ENCODE measurements at places on chromosomes 6 and 20.
A peak's percentile ranks its signal among the peaks of the same experiment; 100 is the strongest.

- peaks cover 24% of the 10 kb centered on the region for H3K4me1 ChIP-seq
- no peaks in the 10 kb centered on the region for H3K36me3 ChIP-seq
- H3K27me3 ChIP-seq = no peaks in the 10 kb centered on the region
- no peak overlapping the region for H3K27ac ChIP-seq
- DNase-seq = no peak
- H3K4me3 ChIP-seq = no peak overlapping the region
Observed at GRCh38 chr6:4563156-4563555, 213.0 kb upstream of the CDYL start.

GRCh38 chr20:11170565-11170964, 496.8 kb upstream of the JAG1 start:
- H3K4me3 ChIP-seq = no peak overlapping the region
- no peaks in the 10 kb centered on the region for H3K36me3 ChIP-seq
- no peak overlapping the region for H3K27ac ChIP-seq
- DNase-seq = no peak
- peaks cover 2% of the 10 kb centered on the region for H3K4me1 ChIP-seq

- H3K4me1 ChIP-seq = peaks cover 12% of the 10 kb centered on the region
- H3K36me3 ChIP-seq = peaks cover 43% of the 10 kb centered on the region
- no peak for DNase-seq
- H3K27me3 ChIP-seq = no peaks in the 10 kb centered on the region
Observed at GRCh38 chr20:33850159-33850558, 39.0 kb downstream of the CHMP4B start.

GRCh38 chr20:7742479-7742878, 197.8 kb downstream of the HAO1 start:
- no peak overlapping the region for H3K4me3 ChIP-seq
- no peaks in the 10 kb centered on the region for H3K27me3 ChIP-seq
- H3K36me3 ChIP-seq = no peaks in the 10 kb centered on the region

- H3K36me3 ChIP-seq = no peaks in the 10 kb centered on the region
- no peak for DNase-seq
- peak overlapping the region; percentile 59 for H3K4me3 ChIP-seq
- H3K4me1 ChIP-seq = peaks cover 37% of the 10 kb centered on the region
- H3K27me3 ChIP-seq = peaks cover 3% of the 10 kb centered on the region
Observed at GRCh38 chr20:2822073-2822472, 5.9 kb downstream of the TMEM239 start.

DNA sequence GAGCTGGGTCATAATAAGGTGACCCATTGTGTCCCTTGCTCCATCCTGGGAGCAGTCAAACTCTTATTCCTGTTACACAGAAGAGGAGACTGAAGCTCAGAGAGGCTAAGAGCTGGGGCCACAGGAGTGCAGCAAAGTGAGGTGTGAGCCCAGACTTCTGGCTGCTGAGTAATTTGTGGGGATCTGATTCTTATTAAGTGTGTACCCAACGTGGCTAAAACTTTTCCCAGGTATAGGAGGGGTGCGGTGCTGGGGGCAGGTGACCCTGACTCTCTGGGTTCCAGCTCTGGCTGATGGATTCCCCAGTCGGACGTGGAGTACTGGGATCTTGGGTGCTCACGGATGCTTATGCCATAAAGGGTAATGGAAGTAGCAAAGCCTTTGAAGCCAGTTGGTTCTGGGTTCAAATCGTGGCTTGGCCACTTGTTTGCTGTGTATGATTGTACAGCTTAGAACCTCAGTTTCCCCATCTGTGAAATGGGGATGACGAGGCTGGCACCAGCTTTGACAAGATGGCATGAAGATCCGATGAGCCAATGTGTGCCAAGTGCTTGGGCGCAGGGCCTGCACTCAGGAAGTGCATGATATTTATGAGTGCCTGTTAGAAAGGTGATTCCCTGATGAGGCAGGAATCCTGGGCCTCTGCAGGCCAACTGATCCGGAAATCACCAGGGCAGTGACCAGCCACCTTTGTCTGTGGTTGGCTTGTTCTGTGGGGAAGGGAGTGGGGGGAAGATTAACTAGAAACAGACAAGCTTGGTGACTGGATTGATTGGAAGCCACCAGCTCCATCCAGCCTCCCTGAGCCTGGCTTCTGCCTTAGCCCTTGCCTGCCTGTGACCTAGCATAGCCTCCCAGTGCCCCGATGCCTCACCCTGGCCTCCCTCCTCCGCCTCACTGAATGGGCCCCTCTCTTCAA, 6.0 kb downstream of the SRC start:
- H3K27ac ChIP-seq = no peak overlapping the region
- DNase-seq = no peak
- peaks cover 15% of the 10 kb centered on the region for H3K4me1 ChIP-seq

DNA sequence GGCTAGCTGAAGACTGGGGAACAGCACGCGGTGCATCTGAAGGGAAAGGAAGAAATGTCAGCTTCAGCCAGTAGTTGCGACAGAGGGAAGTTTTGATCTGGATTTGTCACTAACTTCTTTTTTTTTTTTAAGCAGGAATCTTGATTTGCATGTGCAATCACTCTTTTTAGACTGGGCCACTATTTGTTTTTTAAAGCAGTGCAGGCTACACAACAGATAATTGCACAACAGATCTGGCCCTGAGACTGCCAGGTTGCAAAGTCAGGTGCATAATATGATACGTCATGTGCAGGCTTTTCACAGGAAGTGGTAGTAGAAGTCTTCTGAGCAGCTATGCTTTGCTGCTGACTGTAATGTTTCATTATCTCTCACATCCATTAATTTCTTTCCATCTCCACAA, 13.5 kb downstream of the PFDN4 start:
- H3K27me3 ChIP-seq = no peaks in the 10 kb centered on the region
- no peak overlapping the region for H3K4me3 ChIP-seq
- no peaks in the 10 kb centered on the region for H3K4me1 ChIP-seq
- DNase-seq = no peak

DNA sequence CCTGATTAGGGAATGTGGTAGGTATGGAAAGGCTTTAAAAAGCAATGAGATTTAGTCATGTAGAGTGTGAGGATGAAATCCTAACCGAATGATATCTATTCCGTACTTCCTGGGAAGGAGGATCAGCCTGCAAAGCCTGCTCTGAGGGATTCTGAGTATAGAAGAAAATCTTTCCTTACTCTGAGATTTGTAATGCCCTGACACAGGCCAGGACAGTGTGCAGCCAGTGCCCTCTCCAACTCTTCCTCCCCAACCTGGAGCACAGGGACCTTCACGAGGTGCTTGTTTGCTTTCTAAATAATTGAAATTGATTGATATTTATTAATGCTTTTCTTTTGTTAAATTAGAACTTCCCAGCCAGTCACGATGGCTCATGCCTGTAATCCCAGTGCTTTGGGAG, 131.6 kb downstream of the ADGRG6 start:
- no peaks in the 10 kb centered on the region for H3K4me1 ChIP-seq
- H3K27ac ChIP-seq = no peak overlapping the region
- no peak for DNase-seq
- peaks cover 8% of the 10 kb centered on the region for H3K36me3 ChIP-seq
- no peaks in the 10 kb centered on the region for H3K27me3 ChIP-seq

Measured in mesothelial cell of epicardium (in vitro differentiated cells).